ENCODE measurements at places on chromosomes 5 and 9.

GRCh38 chr9:7402334-7403027, 397.1 kb downstream of the DMAC1 start:
- no peak for DNase-seq

- no peak for DNase-seq
Measured at GRCh38 chr5:134138416-134139376, 24.2 kb downstream of the TCF7 start.

- DNase-seq: no peak
Measured at GRCh38 chr9:31394015-31394473, 990.4 kb upstream of the ACO1 start.

- no peak for DNase-seq
Measured at GRCh38 chr9:35939679-35940250, 18.2 kb downstream of the OR2S2 start.

DNA sequence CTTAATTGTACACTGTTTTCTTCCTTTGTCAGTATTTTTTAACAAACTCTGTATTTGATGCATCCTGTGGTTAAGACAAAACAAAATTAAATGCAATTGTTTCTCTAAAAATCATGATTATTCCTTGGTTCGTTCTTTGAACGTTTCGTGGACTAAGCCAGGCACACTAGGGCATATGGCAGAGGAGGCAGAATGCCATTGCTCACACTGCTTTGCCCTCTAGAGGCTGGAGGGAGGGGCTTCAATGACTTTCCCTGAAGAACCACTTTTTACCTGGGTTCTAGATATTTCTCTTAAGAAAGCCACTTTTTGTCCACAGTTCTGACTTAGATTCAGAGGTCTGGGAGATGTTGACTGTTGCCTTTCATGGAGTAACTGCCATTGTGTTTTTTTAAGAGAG, 236.2 kb upstream of the ADAMTSL1 start:
- DNase-seq: no peak

GRCh38 chr9:21965401-21965951, 28.7 kb downstream of the CDKN2A start:
- DNase-seq: no peak

- DNase-seq: no peak
Measured at GRCh38 chr5:78501411-78502352, 141.3 kb downstream of the SCAMP1 start.

GRCh38 chr5:136011414-136012001, 17.3 kb upstream of the TGFBI start:
- DNase-seq: no peak

GRCh38 chr9:118038713-118039112, 334.5 kb downstream of the TLR4 start:
- DNase-seq: no peak

- DNase-seq: no peak
Measured at GRCh38 chr9:115267790-115268189, 149.8 kb upstream of the TNC start.

- no peak for DNase-seq
Measured at GRCh38 chr5:58258984-58259684, 200.8 kb downstream of the PLK2 start.

GRCh38 chr5:151696470-151697061, 9.9 kb upstream of the SPARC start:
- DNase-seq: no peak

DNA sequence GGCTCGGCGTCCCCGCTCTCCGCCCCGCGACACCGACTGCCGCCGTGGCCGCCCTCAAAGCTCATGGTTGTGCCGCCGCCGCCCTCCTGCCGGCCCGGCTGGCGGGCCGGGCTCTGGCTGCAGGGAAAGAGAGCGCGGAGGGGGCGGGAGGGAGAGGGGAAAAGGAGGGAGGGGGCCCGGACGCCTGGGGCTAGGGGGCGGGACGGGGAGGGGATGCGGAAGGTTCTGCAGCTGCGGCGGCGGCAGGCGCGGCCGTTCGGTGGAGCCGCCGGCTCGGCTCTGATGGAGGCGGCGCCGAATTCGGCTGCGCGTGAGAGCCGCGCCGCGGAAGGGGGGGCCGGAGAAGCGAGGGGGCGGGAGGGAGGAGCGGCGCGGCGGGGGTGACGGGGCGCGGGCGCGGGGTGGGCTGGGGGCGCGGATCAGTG, at the start of gene MARCHF11:
TSS of gene MARCHF11 (minus strand) at position 281 of the 425 bp plus-strand sequence. CDS start at position 65, 216 bp downstream.
- no peak for DNase-seq

DNA sequence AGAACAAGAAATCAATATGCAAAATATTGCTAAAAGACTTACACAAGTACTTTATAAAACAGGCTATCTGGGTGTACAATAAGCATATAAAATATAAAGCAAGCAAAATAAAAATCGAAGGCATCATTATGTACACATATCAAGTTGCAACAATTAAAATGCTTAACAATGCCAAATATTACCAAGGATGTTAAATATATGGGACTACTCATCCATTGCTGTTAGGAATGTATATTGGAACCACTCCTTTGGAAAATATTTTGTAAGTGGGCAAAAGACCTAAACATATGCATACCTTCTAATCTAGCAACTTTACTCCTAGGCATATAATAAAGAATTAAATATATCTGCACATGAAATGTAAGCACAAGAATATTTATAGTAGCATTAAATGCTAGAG, 632.6 kb upstream of the COX7C start:
- no peak for DNase-seq

- no peak for DNase-seq
Measured at GRCh38 chr9:82410306-82410705, 421.7 kb downstream of the SPATA31D1 start.

- no peak for DNase-seq
Measured at GRCh38 chr9:95379630-95380029, 62.1 kb upstream of the FANCC start.

GRCh38 chr5:170152767-170153166, 47.1 kb downstream of the FOXI1 start:
- DNase-seq: no peak

GRCh38 chr5:179918742-179919486, 11.2 kb upstream of the TBC1D9B start:
- no peak for DNase-seq

GRCh38 chr5:135230251-135230925, 168.6 kb downstream of the MACROH2A1 start:
- DNase-seq: no peak

DNA sequence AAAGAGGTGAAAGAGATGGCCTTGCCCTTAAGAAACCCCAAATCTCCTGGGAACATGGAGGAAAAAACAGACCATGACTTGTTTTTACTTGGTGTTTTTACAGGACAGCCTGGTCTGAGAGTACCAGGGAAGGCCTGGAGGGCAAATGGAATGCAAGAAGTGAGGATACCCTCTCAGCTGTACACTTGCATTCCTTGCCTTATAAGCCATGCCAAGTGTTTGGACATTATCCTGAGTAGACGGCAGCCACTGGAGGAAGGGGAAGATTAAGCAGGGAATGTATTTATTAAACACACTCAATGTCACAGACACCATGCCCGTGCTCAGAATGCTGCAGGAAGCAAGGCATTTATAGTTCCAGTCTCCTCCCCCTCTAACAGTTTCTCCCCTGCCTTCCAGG, 581.4 kb downstream of the CDK5RAP2 start:
- DNase-seq: no peak

DNA sequence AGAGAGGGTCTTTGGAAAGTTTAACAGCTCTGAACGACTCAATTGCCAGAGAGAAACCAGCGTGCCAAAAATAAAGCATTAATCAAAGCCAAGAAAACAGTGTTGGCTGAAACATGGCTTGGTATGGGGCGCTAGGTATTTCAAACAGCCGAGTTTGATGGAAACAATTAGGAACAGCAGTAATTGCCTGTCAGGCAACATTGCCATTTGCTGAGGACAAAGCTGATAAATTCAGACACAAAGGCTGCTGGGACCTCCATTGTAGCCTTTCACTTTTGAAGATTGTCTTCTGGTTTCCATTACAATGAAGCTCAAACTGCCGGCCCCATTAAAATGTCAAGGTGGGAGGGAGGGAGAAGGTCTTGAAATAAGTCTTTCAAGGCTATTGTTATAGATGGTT, 125.4 kb upstream of the SPDL1 start:
- DNase-seq: no peak

Measured in NCI-H2107 (cell line).